HL-60 (cell line): ENCODE measurements at places on chromosomes 6 and 20.

GRCh38 chr6:53258774-53259155, 90.0 kb downstream of the ELOVL5 start:
- DNase-seq: peak; percentile 75

DNA sequence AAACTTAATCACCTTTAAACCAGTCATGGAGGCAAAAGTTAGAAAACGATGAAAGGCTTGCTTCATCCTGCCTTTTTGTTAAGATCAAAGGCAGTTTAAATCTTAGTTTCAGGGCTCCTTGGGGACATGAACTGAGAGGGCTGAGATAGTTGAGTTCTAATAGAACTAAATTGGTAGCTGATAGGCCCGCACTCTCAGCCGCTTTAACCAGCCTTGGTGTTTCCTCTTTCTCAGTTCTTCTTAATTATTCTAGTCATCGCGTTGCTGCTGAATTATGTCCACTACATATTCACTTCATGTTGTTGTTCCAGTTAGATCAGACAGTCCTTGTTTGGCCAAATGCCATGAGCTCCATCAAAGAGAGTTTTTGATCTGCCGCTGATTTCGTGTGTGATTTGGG, 72.5 kb downstream of the ANKS1A start:
- DNase-seq: no peak

GRCh38 chr20:48933017-48933766, 11.7 kb downstream of the ARFGEF2 start:
- no peak for DNase-seq

DNA sequence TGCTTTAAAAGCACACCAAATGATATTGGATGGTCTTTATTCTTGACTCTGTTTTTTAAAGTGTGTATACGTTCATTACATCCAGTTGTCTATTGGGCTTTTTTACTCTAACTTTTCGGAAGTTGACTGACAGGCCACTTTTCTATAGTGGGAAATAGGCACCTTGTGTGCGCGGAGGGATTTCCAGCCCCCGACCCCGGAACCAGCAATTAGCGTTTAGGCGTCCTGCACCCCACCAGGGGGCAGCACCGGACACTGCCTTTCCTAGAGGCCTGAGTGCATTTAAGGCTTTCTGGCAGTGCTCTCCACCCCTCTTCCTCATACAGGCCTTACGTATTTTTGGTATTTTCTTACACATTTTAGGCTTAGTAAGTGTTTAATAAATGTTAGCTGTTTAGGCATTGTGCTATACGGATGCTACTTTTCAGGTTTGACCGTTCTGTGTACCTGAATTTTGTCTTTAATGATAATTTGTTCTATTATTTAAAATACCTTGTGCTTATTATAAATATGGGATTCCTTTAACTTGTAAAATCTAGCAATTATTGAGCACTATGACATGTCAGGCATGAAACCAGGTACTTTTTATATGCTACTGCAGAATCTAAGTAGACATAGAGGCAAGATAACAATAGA, 231.8 kb downstream of the BCKDHB start:
- peak; percentile 75 for DNase-seq

DNA sequence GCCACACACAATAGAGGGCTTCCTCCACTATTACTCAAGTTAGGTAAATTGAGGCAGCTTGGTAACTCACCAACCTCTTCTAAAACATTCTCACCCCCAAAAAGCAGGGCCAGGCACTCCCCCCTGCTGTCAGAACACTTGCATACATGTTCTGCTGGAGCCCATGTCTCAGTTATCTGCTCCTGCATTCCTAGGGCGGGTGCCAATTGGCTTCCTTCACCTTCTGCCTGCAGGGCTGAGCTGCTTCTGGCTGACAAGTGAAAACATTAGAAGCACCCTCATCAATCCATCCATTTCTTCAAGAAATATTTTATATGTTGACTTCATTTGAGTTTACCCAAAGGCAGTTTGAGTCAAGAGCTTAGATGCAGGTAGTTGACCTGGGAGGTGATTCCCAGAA, 4.5 kb upstream of the ENTPD6 start:
- no peak for DNase-seq

GRCh38 chr6:128763599-128764300, 119.2 kb upstream of the LAMA2 start:
- no peak for DNase-seq

- no peak for DNase-seq
These were observed 123.8 kb downstream of the CDKAL1 start for GRCh38 chr6:20658053-20658452.

DNA sequence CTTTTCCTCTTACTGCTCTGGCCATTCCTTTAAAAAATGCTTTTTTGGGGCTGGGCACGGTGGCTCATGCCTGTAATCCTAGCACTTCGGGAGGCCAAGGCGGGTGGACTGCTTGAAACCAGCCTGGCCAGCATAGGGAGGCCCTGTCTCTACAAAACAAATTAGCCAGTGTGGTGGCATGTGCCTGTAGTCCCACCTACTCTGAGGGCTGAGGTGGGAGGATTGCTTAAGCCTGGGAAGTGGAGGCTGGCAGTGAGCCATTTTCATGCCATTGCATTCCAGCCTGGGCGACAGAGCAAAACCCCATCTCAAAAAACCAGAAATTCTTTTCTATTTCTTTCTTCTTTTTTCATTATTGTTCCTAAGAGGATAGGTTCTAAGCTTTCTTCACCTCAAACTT, 36.9 kb upstream of the RNF144B start:
- no peak for DNase-seq

DNA sequence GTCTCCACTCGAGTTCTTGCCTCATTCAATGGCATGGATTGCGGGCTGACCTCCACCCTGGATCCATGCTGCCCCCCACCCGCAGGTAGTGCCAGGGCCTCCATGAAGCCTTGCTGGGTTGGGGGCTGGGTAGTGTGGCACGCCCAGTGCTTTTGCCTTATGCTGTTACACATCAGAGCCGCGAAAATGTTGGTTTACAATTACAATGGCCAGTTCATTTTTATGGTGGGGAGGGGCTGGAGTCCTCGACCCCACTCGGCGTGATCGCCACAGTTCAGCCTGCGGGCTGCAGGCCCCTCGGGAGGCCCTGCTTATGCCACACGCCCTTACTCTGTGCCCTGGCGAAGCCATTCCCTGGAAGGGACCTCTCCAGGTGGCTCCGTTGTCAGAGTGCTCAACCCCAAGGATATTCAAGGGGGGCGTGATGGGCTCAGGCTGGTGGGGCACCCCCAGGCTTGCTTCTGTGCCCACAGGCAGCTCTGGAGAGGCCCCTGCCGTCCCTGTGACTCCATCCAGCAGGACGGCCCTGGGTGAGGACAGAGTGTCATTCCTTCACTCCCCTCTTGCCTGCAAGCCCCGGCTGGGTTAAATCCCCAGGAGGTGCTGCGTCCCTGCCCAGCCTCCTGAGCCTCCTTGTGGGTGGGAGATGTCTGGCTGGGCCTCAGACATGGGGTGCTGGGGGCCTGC, 14.8 kb downstream of the ITPA start:
- no peak for DNase-seq

- no peak for DNase-seq
These were observed 101.4 kb downstream of the KIF13A start for GRCh38 chr6:17885889-17886576.

- DNase-seq: no peak
These were observed 6.6 kb upstream of the WTAP start for GRCh38 chr6:159720708-159721107.

- no peak for DNase-seq
These were observed 297.3 kb upstream of the KCNQ5 start for GRCh38 chr6:72324591-72324990.

GRCh38 chr6:169627736-169628607, 73.9 kb downstream of the WDR27 start:
- DNase-seq: no peak

GRCh38 chr6:28254121-28254519, 2.1 kb upstream of the ZKSCAN4 start:
- peak; percentile 55 for DNase-seq

DNA sequence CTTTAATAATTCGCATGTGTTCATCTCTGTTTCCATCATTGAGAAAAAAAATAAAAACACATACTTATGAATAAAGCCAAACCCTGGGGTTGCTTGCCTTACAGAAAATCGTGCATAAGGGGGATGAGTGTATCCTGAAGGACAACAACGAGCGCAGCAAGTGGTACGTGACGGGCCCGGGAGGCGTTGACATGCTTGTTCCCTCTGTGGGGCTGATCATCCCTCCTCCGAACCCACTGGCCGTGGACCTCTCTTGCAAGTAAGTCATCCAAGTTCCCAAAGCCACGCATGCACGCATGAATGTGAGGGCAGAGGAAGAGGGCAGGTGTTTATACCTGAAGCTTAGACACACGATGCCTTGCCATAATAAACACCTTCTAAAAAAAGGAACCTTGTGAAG, 20.9 kb upstream of the SNRNP48 start:
- no peak for DNase-seq

DNA sequence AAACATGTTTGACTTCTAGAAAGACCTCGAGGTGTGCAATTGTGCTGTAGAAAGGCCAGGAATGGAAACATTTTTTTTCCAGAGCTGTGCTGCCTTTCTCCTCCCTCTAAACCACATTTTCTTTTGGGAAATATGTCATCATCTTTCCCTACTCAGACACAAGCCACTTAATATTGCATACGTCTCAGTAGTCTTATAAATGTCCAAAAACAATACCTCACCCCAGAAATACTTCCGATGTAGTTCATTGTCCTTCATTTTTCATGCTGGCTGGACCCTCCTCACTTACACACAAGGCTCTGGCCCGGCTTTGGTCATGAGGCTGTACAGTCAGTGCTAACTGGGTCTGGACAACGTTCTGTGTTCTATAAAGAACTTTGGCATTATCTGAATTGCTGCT, 126.4 kb downstream of the SCML4 start:
- no peak for DNase-seq

DNA sequence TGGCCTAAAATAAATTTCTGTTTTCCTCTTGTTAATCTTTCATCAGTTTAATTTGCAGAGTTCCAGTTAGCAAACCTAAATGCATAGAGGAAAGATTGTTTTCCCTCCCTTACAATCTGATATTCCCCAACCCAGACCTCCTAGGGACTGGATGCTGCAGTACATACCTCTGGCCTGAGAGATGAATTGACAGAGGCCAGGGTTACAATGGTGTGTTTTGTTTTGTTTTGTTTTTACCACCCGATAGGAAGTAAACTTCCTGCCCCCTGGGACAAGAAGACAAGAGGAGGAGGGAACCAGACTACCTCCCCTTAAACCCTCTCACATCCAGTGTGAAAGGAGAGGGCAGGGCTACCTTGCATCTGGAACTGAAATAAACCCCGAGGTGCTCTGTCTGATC, 319.0 kb downstream of the LRFN2 start:
- no peak for DNase-seq

- no peak for DNase-seq
These were observed 27.3 kb downstream of the GMPR start for GRCh38 chr6:16265351-16266341.

GRCh38 chr6:139062932-139063646, 34.5 kb downstream of the ABRACL start:
- DNase-seq: no peak

- no peak for DNase-seq
These were observed 44.0 kb upstream of the SPDEF start for GRCh38 chr6:34600101-34600500.

DNA sequence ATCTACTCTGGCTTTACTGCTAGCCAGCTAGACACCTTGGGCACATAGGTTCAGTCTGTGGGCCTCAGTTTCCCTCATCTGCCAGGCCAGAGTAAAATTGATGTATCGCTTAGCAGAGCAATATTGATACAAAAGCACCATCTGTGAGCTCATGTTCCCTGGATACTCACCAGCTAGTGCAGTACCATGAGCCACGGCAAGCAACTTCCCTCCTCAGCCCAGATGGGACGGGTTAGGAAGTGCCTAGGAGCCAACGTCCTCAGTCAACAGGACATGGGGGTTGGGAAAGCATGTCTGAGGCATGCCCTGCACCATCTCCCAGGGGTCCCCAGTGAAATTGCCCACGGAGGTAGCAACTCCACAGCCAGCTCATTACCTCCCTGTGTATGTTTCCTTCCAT, 258.3 kb downstream of the ANKRD60 start:
- no peak for DNase-seq

DNA sequence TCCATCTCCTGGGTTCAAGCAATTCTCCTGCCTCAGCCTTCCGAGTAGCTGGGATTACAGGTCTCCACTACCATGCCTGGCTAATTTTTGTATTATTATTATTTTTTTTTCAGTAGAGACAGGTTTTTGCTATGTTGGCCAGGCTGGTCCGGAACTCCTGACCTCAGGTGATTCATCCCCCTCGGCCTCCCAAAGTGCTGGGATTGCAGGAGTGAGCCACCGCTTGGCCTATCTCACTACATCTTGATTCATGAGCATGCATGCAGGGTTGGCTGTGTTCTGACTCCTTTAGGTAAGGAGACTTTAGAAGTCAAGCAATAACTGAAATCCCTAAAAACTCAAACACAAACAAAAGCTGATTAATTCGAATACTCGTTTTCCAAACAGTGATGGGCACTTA, 80.9 kb downstream of the GJA1 start:
- no peak for DNase-seq

GRCh38 chr6:117728626-117729025, 53.4 kb downstream of the NUS1 start:
- no peak for DNase-seq

DNA sequence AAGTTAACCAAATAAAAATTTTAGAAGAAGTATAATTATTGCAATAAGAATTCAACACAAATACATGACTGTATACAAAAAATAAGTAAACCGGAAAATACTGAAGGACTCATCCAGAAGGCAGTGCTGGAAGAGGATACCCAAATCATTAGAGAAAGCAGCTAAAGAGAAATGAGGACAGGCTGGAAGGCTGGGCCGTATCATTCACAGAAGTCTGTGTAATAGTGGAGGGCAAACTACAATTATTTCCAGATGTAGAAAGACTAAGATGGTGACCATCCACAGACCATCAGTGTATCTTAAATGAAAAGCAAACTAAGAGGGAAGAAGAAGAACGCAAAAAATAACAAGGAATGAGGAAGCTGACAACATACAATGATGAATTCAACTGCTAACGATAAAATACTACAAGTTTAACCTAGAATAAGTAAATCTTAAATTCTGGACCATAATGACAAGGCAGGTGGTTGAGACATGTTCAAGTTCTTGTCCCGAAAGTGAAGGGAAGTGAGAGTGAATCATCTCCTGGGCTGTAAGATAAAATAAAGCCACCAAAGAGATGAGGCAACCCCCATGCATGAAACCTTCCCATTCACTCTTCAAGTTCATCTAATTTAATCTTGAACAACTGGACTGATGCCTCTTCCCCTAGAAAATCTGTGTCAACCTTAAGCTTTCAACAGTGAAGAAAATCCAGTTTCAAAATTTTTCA, 71.5 kb downstream of the SLC23A2 start:
- peak; percentile 25 for DNase-seq

GRCh38 chr6:17093686-17094085, 8.2 kb upstream of the STMND1 start:
- DNase-seq: no peak
